ENCODE measurements at places on chromosomes 13 and 19.

DNA sequence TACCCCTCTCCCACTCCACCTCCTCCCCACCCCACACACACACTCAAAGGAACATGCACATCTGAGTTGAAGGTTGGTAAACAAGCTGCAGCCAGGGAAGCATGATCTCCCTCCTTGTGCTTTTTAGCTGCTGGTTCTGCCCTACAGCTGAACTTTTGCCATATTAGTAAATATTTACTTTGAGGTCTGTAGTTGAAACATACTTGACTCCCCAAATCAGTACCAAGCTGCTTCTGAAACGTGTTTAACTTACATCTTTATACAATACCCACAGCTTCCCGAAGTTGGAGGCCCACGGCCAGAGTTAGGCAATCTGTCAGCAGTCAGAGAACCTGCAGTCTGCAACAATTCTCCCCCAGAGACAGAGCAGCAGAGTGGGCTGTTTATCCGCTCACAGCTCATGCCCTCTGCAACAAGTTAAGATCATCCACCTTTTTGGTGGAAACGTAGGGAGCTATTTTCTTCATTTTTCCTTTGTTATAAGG, 1.5 kb upstream of the PCDH20 start:
- H3K27me3 ChIP-seq = peaks cover 36% of the 10 kb centered on the region
- H3K4me3 ChIP-seq = no peak overlapping the region
- H3K4me1 ChIP-seq = no peaks in the 10 kb centered on the region
- no peaks in the 10 kb centered on the region for H3K36me3 ChIP-seq
- peak; percentile 23 for DNase-seq

- peaks cover 4% of the 10 kb centered on the region for H3K4me1 ChIP-seq
- H3K27ac ChIP-seq = no peak overlapping the region
- H3K36me3 ChIP-seq = no peaks in the 10 kb centered on the region
- H3K4me3 ChIP-seq = no peak overlapping the region
Measured at GRCh38 chr19:4284176-4284958, 5.3 kb downstream of the SHD start.

- H3K36me3 ChIP-seq = no peaks in the 10 kb centered on the region
- no peaks in the 10 kb centered on the region for H3K27me3 ChIP-seq
- DNase-seq = no peak
- peak overlapping the region; percentile 63 for H3K4me3 ChIP-seq
- peaks cover 24% of the 10 kb centered on the region for H3K4me1 ChIP-seq
- peak overlapping the region; percentile 95 for H3K27ac ChIP-seq
Measured at GRCh38 chr13:42038661-42039456, 9.6 kb upstream of the DGKH start.

DNA sequence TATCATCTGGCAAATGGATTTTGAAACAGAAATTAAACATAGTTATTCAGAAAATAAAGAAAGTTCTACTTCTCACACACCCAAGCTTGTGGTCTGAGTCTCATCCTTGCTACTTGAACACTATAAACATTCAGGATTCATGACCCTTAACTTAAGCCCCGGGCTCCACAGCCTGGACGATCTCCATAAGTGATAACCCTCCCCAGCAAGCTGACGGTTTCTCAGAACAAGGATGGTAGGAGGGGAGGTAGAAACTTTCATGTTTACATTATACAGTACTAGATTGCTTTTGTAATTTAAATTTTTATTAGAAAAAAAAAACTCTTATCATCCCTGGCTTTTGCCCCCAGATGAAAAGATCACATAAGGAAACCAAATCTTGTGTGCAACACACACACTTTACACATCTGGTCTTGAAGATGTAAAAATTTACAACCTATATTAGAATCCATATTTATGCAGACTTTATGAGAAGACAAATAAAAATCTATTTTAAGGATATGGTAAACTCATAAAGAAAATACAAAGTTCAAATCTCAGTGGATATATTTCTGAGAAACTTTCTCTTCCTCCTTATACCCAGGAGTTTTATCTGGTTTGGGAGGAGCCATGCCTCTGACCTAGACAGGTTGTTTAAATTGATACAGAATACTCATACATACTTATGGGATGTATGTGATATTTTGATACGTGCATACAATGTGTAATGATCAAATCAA, 20.0 kb upstream of the ATP12A start:
- no peak overlapping the region for H3K27ac ChIP-seq
- H3K4me3 ChIP-seq = no peak overlapping the region
- no peaks in the 10 kb centered on the region for H3K4me1 ChIP-seq

DNA sequence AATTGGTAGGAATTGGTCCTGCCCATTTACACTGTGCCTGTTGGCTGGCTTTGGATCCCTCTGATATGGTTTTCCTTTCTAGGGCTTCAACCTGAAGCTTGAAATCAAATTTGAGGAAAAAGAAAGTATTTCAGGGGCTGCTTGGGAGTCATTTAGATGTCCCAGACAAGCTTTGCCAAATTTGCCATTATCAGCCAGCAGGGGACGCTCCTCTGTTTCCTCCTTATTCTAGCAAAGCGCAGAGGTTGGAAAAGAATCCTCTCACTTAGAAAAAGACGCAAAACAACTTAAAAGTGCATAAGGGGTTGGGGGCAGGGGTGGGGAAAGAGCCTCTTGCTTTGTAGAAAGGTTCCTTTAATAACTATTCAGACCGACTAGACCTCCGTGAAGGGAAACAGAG, 1211.1 kb upstream of the PCDH20 start:
- no peak overlapping the region for H3K27ac ChIP-seq
- H3K27me3 ChIP-seq = no peaks in the 10 kb centered on the region
- no peak for DNase-seq
- no peaks in the 10 kb centered on the region for H3K36me3 ChIP-seq

GRCh38 chr13:22298530-22298929, 627.7 kb downstream of the FGF9 start:
- no peaks in the 10 kb centered on the region for H3K4me1 ChIP-seq
- H3K27ac ChIP-seq = no peak overlapping the region
- H3K36me3 ChIP-seq = no peaks in the 10 kb centered on the region
- DNase-seq = no peak

GRCh38 chr13:74645586-74645985, 511.4 kb upstream of the KLF12 start:
- no peaks in the 10 kb centered on the region for H3K27me3 ChIP-seq
- no peaks in the 10 kb centered on the region for H3K4me1 ChIP-seq
- no peak overlapping the region for H3K4me3 ChIP-seq
- H3K27ac ChIP-seq = no peak overlapping the region

- no peaks in the 10 kb centered on the region for H3K36me3 ChIP-seq
- no peaks in the 10 kb centered on the region for H3K4me1 ChIP-seq
- no peak overlapping the region for H3K27ac ChIP-seq
- no peak for DNase-seq
- no peak overlapping the region for H3K4me3 ChIP-seq
Measured at GRCh38 chr13:97446448-97446847, 12.5 kb downstream of the RAP2A start.

All from left lung (tissue), 14 donors.